ENCODE measurements at places on chromosomes 12 and 14.

GRCh38 chr14:33859306-33859705 is 91.6 kb downstream of the EGLN3 start:
- DNase-seq: no peak

DNA sequence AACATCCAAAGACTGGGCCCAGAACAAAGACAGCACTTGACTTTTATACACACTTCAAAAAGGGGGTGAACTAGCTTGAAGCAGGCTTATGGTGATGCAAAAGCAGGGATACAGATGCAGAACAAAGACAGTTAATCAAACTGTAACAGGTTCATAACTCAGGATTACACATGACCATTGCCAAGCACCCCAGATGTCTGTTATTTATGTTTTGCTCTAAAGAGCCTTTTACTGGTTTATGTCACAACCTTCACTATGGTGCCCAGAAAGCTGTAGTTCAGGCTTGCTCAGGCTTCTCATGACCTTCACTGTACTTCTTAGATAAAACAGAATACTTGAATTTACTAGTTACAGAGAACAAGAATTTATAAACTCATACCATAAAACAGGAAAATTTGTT is 31.7 kb upstream of the SLC38A4 start:
- no peak for DNase-seq

DNA sequence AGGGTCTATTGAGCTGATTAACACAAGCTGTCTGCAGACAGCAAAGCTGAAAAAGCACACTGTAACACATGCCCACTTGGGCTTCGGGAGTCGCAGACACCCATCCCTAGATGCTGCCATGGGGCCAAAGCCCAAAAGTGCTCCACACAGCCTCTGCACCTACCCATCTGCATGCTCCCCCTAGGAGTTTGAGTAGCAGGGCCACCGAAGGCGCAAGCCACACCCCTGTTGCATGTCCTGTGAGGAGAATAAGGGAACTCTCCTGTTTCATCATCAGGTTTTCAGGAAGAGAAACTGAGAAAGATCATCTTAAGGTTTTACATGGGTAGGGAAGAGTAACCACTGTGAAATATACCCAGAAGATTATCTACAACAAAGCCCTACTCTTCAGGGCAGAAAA is 5.6 kb upstream of the ST8SIA1 start:
- no peak for DNase-seq

DNA sequence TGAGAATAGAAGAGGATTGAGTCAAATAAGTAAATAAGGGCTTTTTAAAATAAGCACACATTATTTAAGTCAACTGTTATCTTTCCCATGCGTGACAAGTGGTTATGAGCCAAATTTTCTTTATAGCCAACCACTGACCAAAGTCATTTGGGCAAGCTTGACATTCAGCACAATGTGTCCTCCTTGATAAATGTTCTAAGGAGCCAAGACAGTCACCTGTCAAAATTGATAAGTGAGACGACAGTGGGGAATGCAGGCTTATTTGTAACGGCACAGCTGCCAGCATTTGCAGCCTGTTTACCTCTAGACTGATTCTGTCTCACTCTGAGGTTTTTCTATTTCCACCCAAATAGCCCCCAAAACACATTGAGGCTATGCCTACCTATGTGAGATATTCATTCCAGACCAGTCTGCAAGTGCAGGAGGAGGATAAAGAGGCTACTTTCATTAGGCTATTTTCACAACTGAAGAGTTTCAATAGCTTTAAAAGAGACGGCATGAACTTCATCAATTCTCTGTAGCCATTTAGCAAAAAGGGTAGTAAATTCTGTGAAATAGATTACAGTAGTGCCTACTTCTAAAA is 339.5 kb downstream of the PDZRN4 start:
- DNase-seq: no peak

- DNase-seq: no peak
Observed at GRCh38 chr14:78154827-78155226, 15.3 kb upstream of the NRXN3 start.

DNA sequence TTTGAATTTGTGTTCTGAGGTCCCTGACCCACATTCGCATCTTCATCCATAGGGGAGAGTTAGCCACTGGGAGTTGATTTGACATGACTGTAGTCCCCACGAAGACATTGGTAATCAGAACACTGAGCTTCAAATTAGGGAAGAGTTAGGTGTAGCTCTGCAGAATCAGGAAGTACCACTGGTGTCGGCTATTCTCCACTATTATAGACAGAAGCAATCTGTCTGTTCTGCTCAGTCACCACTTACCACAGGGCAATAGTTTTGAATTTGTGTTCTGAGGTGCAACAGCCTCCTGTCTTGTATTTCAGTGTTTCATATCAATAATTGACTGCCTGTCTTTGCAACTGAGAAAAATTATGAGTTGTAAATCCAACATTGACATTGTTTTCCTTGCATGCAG is 407.6 kb downstream of the LRFN5 start:
- no peak for DNase-seq

- no peak for DNase-seq
Observed at GRCh38 chr12:27779416-27779919, 565 bp upstream of the KLHL42 start.

GRCh38 chr14:66196670-66197069 is 289.5 kb upstream of the CCDC196 start:
- no peak for DNase-seq

GRCh38 chr14:30252783-30253674 is 305.9 kb upstream of the G2E3 start:
- no peak for DNase-seq

- DNase-seq: no peak
Observed at GRCh38 chr12:49515266-49515665, 23.6 kb upstream of the KCNH3 start.

GRCh38 chr12:124578445-124578844 is 11.0 kb upstream of the NCOR2 start:
- no peak for DNase-seq

DNA sequence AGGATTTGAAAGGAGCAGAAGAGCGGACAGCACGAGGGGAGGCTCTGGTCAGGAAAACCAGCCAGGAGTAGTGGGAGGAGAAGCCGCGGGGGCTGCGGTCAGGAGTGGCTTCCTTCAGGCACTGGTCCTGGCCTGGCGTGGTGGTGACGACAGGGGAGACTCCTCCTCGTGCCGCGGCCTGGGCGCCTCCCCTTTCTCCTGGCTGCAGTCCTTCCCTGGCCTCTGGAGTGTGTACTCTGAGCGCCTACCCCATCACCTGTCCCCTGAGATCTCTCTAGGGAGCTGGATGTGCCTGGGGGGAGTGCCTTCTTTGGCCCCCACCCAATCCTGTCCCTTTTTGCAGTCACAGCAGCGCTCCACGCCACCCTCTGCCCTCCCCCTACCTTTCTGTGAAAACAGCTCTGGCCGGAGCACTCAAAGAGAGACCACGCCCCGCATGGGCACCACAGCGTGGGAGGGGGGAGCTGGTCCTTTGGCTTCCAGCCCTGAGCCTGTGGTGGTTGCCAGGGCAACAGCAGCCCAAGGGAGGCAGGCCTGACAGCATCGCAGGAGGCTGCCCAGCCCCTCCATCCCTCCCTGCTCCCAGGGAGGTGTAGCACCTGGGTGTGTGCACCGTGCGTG is 125.9 kb downstream of the CALM1 start:
- DNase-seq: no peak

GRCh38 chr12:76006028-76006925 is 25.3 kb downstream of the PHLDA1 start:
- DNase-seq: no peak

DNA sequence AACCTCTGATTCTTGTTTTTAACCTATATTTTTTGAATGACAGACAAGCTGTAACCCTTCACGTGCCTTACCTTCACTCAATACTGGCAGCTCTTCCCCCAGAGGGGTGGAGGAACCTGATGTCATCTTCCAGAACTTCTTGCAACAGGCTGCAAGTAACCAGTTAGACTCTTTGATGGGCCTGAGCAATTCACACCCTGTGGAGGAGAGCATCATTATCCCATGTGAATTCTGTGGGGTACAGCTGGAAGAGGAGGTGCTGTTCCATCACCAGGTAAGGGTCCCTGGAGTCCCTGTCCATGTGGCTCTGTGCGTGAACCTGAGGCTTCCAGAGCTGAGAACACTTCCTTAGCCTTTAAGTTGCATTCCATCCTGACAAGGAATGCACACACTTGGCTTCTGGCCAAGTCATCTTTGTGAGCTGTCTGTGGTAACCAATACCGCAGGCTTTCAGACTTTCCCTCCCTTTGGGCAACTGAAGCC is 22.7 kb downstream of the TRAFD1 start:
- DNase-seq: peak; percentile 12

- DNase-seq: no peak
Observed at GRCh38 chr14:23296012-23296777, 6.5 kb downstream of the PPP1R3E start.

- no peak for DNase-seq
Observed at GRCh38 chr12:90854136-90854689, 100.8 kb downstream of the CCER1 start.

DNA sequence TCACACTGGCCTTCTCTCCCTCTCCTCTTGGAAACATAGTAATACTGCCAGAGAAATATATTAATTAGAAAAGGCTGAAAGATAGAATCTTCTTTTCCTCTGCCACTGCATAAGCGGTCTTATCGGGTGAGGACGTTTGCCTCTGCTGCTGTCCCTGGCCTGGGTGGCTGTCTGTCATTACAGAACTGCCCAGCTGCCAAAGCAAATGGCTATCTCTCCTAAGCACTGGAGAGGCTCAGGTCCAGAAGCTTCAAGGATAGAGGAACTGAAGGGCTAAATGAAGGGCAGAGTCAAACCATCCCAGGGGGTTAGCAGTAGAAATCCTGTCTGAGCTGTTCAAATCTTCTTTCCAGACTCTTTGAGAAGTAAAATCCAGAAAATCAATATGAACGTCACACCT is 198.6 kb upstream of the CAND1 start:
- DNase-seq: no peak

GRCh38 chr14:24924544-24924943 is 125.4 kb downstream of the STXBP6 start:
- DNase-seq: no peak

DNA sequence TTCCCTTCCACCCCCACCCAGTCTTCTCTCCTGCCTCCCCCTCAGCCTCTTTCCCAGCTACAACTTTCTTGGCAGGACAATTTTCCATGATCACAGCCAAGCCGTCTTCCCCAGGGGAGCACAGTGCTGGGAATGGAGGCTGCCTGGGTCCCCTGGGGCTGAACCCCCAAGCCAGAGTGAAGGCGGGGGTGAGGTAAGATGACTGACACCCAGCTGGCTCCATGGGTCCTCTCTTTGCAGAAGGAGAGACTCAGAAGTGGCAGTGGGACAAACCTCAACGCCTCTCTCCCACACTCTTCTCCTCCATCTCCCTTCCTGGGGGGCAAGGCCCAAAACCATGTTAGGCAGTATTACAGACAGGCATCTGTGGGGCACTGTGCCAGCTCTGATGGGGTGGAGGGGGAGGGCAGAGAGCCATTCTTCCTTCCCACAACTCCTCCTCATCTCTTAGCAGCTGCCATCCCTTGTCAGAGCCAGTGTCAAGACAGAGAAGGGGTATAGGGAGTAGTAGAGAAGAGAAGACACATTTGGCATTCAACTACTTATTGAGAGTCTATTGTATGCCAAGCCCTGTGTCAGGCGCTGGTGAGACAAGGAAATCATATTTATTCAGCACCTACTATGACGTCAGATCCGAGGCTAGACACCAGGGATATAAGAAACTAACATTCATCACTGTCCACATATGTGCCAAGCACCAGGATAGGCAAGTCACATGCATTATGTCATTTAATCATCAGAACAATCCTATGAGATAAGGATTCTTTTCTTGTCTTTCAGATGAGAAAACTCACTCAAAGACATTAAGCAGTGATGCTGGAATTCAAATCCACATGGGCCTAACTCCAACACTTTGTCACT is 3.6 kb downstream of the ITGA7 start:
- no peak for DNase-seq

DNA sequence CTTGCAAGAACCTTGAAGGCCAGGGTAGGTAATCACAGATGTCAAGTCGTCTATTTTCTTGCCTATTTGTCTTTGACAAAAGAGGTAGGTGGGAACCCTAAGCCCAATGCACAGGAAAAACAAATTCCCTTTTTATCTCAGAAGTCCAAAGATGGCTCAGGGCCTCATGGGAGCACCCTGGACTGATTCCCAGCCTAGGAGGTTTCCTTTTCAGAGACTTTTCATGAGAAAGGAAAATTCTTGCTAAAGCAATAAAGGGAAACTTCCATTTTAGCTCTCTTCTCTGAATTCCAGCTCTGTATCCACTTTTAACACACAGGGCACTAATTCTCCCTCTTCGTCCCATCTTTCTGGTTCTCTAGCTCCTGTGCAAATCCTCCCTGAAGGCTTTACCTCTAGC is 1.2 kb downstream of the ZNF641 start:
- no peak for DNase-seq

DNA sequence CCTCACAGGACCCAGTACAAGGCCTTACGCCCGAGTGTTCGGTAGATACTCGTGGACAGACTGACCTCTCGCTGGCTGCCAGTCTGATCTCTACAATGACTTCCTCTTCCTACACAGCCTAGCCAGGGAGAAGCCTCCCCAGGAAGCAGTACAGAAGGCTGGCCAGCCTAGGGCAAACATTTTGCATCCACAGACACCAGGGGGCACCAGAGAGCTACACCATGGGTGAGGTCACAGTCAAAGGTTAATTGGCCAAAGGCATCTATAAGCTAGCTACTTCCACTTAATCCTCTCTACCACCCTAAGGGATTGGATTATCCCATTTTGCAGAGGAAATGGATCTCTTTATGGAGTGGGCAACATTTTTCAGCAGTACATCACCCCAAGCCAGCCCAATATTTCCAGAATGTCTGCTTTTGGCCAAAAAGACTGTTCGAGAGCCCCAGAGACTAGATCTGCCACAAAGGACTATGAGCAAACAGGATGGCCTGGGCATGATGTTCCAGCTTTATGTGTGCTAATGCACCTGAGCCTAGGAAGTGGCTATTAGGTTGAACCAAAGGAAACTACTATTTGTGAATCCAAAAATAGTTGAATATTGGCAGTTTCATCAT is 14.6 kb upstream of the PNMA1 start:
- DNase-seq: peak; percentile 95

DNA sequence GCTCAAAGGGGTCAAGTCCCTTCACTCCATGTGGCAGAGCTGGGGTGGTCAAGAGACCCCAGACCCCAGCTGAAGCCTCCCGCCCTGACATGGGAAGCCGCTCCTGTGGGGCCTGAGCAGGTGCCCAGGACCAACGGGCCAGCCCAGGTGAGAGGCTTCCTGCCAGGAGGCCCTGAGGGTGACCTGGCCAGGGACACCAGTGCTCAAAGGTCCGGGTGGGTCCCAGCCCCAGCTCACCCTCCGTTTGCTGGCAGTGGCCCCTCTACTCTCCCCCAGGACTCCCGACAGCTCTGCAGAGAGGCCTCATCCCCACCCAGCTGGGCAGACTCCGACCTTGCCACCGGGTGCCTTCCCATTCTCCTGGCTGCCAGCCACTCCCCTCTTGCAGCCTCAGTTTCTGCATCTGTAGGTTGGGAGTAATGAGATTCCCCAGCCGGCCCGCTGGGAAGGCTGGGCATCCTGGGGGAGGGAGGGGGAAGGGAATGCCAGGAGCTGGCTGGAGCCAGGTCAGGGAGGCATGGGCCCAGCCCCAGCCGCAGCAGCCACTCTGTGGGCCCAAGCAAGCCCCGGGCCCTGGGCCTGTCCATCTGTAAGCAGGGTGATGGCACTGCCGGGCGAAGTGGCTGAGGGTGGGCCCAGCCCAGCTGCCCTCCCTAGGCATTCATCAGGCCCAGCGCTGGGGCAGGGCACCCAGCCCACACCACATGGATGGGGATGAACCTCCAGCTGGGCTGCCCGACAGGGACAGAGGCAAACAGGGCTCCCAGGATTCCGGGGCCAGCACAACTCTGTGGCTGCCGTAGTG is 10.3 kb upstream of the INF2 start:
- no peak for DNase-seq

Data from activated effector memory CD4-positive, alpha-beta T cell treated with anti-CD3 and anti-CD28 coated beads, Interleukin-2, amount 50 U/mL, for 16 hours (primary cell).